ENCODE measurements at places on chromosomes 2 and 18. TPM values are rescaled to one million over a fixed set of nuclear protein-coding genes. Genes with fewer than 3 reads are reported as not detected.

GRCh38 chr2:202548240-202548639 lies 86.5 kb upstream of the FAM117B start:
- DNase-seq, result no peak
- no peaks in the 10 kb centered on the region for H3K4me1 ChIP-seq
- no peaks in the 10 kb centered on the region for H3K36me3 ChIP-seq
- H3K27me3 ChIP-seq, result no peaks in the 10 kb centered on the region

GRCh38 chr18:57435846-57436190 lies 644 bp downstream of the ONECUT2 start:
- no peak overlapping the region for H3K27ac ChIP-seq
- no peak for DNase-seq
- H3K4me3 ChIP-seq, result no peak overlapping the region
- peaks cover 94% of the 10 kb centered on the region for H3K27me3 ChIP-seq

DNA sequence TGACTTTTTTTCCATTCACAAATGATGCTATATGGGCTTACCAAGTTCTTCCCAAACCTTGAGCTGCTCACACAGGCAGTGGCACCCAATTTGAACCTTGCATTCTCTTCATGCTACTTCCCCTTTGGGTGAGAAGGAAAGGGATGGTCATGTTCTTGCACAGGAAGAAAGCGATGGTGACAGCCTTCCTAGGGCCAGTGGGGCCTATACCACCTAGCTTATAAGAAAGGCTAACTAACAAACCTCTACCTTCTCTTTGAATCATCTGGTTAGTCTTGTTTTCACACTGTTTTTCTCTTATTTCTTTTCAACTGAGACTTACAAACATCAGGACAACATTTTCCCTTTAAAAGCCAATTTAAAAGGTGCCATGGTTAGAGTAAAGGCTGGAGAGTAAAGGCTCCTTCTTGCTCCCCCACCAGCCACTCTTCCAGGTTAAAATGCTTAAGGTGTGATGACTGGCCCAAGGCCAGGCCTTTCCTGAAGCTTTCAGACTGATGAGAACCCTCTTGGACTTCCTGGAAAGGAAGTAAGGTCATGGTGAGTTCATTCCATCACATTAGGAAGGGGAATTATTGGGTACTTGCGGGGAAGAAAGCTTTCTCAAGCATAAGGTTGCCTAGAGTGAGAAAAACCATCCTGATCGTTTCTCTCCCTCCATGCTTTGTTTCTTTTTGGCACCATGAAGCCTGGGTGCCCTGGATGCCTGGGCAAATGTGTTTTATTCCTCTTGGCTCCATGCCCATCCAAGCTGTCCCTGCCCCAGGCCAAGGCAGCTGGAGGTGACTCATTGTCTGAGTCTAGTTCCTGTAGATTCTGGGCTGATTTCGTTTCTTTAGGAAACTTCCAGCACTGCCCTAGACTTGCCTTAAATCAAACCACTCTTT lies 41.4 kb upstream of the ITGB6 start:
- peaks cover 10% of the 10 kb centered on the region for H3K4me1 ChIP-seq
- no peaks in the 10 kb centered on the region for H3K27me3 ChIP-seq
- no peaks in the 10 kb centered on the region for H3K36me3 ChIP-seq
- H3K27ac ChIP-seq, result peak overlapping the region; percentile 22

DNA sequence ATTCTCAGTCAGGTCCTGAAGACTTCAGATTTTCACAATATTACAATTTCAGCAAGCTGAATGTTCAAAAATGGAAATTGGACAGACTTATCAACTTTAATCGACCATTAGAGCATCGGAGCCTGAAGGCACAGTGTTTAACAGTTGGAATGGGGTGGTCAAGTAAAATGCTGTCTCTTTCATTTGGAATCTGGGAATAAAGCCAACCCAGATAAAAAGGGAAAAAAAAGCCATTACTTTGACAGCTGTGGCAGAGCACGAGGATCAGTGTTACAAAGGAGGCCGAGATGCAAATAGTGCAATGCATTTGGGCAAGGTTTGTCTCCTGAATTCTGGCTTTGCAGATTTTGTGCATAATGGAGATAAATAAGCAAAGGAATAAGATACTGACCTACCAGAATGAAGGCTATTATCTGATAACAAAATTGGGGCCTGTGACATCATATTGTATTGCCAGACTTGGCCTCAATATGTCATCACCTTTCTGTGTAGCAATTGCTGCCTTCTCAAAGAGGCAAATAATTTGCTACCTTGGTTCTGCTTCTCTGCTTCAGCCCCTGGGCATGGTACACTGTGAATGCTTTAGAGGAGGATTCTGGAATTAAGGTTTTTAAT lies 277.5 kb upstream of the KLHL29 start:
- DNase-seq, result no peak
- H3K27ac ChIP-seq, result no peak overlapping the region
- H3K4me1 ChIP-seq, result no peaks in the 10 kb centered on the region
- no peaks in the 10 kb centered on the region for H3K27me3 ChIP-seq

GRCh38 chr2:15892151-15892880 lies 48.0 kb upstream of the MYCN start:
- DNase-seq, result no peak
- no peaks in the 10 kb centered on the region for H3K4me1 ChIP-seq
- H3K4me3 ChIP-seq, result no peak overlapping the region
- H3K27me3 ChIP-seq, result no peaks in the 10 kb centered on the region

DNA sequence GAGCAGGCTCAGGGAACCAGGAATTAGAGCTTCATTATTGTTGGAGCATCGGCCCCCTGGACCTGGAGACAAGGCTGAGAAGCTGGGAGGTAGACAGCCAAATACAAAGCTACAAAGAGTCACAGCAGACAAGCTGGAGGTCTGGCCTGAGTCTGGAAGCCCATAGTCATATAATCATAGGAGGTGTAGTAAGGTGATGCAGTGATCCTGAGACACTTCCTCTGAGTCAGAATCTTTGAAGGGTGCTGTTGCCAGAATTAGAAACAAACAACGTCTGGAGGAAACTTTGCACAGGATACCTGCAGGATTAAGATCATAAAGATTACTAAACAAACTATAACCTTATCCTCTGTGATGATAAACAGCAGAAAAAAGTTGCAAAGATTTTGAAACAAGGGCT lies 213.8 kb downstream of the DSC3 start:
- H3K27ac ChIP-seq, result no peak overlapping the region
- no peaks in the 10 kb centered on the region for H3K4me1 ChIP-seq
- no peak overlapping the region for H3K4me3 ChIP-seq
- no peaks in the 10 kb centered on the region for H3K36me3 ChIP-seq

DNA sequence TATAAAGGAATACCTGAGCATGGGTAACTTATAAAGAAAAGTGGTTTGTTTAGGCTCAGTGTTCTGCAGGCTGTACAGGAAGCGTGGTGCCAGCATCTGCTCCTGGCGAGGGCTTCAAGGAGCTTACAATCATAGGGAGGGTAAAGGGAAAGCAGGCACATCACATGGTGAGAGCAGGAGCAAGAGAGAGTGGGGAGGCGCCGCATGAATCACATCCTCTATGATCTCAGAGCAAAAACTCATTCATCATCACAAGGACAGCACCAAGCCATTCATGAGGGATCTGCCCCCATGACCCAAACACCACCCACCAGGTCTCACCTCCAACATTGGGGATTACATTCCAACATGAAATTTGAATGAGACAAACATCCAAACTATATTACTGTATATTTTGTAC lies 32.5 kb downstream of the R3HDM1 start:
- DNase-seq, result no peak
- no peak overlapping the region for H3K4me3 ChIP-seq
- H3K4me1 ChIP-seq, result no peaks in the 10 kb centered on the region
- no peak overlapping the region for H3K27ac ChIP-seq
- H3K27me3 ChIP-seq, result no peaks in the 10 kb centered on the region
- H3K36me3 ChIP-seq, result no peaks in the 10 kb centered on the region

GRCh38 chr2:25618676-25619075 lies 54.7 kb downstream of the DTNB start:
- no peaks in the 10 kb centered on the region for H3K36me3 ChIP-seq
- H3K27me3 ChIP-seq, result no peaks in the 10 kb centered on the region
- H3K27ac ChIP-seq, result no peak overlapping the region
- no peaks in the 10 kb centered on the region for H3K4me1 ChIP-seq

- H3K4me1 ChIP-seq, result no peaks in the 10 kb centered on the region
- H3K36me3 ChIP-seq, result peaks cover 37% of the 10 kb centered on the region
Measured at GRCh38 chr18:68676913-68677312, 38.0 kb downstream of the TMX3 start.

- H3K27ac ChIP-seq, result no peak overlapping the region
- H3K36me3 ChIP-seq, result no peaks in the 10 kb centered on the region
- H3K27me3 ChIP-seq, result no peaks in the 10 kb centered on the region
- no peak for DNase-seq
- H3K4me1 ChIP-seq, result no peaks in the 10 kb centered on the region
Measured at GRCh38 chr2:200655918-200656580, 70.2 kb downstream of the AOX1 start.

- DNase-seq, result no peak
- H3K4me1 ChIP-seq, result no peaks in the 10 kb centered on the region
- H3K4me3 ChIP-seq, result no peak overlapping the region
- H3K27me3 ChIP-seq, result no peaks in the 10 kb centered on the region
- H3K36me3 ChIP-seq, result no peaks in the 10 kb centered on the region
Measured at GRCh38 chr2:39455826-39456225, 18.7 kb upstream of the MAP4K3 start.

DNA sequence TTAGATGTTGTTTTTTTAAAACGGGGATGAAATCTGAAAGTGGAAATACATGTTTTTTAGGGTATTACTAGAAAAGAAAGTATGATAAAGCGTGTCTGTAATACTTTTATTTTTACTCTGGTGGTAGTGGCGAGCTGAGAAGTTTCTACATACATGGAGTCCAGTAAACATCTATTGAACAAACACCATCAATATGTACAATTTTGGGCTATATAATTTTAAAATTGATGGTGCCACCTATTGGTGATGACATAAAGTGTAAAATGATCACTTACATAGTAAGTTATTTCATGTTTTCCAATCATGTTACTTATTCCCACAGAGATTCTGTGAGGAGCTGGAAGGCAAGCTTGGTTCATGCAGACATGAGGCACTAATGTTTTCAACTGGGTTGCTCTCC lies 31.5 kb upstream of the NFE2L2 start:
- no peak overlapping the region for H3K4me3 ChIP-seq
- no peaks in the 10 kb centered on the region for H3K27me3 ChIP-seq
- DNase-seq, result no peak
- H3K36me3 ChIP-seq, result no peaks in the 10 kb centered on the region
- H3K27ac ChIP-seq, result peak overlapping the region; percentile 53

Gene GALNT13
- not detected for total RNA-seq

Gene GPR35
- total RNA-seq, result 167 TPM

Gene PDE1A
- 0.75 TPM for total RNA-seq

Gene CABYR
- total RNA-seq, result not detected

Gene IRS1
- 20.9 TPM for total RNA-seq

Gene NUP35
- total RNA-seq, result 29.1 TPM

Gene C2orf76
- not detected for total RNA-seq

Gene GBX2
- total RNA-seq, result not detected

Measured in transverse colon (tissue), 4 donors.